Activated T-helper 9 cell treated with anti-CD3 and anti-CD28 coated beads, Interleukin-2, amount 50 U/mL, for 16 hours (primary cell): ENCODE measurements at places on chromosomes 1 and 21.

GRCh38 chr1:101069158-101069557 lies 43.6 kb upstream of the DPH5 start:
- no peak for DNase-seq

GRCh38 chr1:210650403-210650802 lies 321.7 kb downstream of the HHAT start:
- DNase-seq = no peak

GRCh38 chr1:180521474-180522212 lies 19.3 kb upstream of the ACBD6 start:
- DNase-seq = no peak

GRCh38 chr21:35586305-35586704 lies 474.0 kb downstream of the SETD4 start:
- no peak for DNase-seq

DNA sequence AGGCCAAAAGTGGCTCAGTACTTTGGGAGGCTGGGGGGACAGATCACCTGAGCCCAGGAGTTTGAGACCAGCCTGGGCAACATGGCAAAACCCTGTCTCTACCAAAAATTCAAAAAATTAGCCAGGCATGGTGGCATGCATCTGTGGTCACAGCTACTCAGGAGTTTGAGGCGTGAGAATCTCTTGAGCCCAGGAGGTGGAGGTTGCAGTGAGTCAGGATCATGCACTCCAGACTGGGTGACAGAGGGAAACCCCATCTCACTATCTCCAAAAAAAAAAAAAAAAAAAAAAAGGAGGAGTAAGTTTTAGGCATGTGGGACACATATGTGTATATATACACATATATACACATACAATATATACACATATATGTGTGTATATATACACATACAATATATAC lies 165.3 kb upstream of the DPYD start:
- DNase-seq = no peak

DNA sequence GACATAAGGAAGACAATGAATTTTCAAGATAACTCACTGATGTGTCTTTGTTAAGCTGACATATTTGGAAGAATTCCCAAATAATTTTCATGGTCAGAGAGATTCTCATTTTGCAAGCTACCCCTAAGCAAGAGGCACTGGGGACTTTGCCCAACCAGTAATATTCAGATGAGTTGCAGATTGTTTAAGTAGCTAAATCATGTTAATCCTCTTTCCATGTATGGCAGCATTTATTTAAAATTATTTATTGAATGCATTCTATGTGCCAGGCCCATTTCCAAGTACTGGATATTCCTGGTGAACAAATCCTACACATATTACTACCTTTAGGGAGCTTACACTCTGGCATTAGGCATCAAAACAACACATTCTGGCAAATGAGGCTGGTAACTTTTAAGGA lies 56.5 kb upstream of the BACH1 start:
- no peak for DNase-seq

GRCh38 chr1:217660353-217661062 lies 29.4 kb downstream of the SPATA17 start:
- no peak for DNase-seq
